ENCODE measurements at places on chromosomes 12 and 14.

GRCh38 chr14:22131749-22132476 is 457.1 kb downstream of the DAD1 start:
- no peak for DNase-seq

DNA sequence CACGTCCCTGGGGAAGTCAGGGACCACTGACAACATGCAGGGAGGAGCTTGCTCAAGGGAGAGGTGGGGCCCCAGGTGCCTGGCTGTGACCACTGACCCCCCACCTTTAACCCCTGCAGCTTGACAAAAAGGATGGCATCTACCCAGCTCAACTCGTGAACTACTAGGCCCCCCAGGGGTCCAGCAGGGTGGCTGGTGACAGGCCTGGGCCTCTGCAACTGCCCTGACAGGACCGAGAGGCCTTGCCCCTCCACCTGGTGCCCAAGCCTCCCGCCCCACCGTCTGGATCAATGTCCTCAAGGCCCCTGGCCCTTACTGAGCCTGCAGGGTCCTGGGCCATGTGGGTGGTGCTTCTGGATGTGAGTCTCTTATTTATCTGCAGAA is 26.3 kb downstream of the HIP1R start:
- no peak for DNase-seq

DNA sequence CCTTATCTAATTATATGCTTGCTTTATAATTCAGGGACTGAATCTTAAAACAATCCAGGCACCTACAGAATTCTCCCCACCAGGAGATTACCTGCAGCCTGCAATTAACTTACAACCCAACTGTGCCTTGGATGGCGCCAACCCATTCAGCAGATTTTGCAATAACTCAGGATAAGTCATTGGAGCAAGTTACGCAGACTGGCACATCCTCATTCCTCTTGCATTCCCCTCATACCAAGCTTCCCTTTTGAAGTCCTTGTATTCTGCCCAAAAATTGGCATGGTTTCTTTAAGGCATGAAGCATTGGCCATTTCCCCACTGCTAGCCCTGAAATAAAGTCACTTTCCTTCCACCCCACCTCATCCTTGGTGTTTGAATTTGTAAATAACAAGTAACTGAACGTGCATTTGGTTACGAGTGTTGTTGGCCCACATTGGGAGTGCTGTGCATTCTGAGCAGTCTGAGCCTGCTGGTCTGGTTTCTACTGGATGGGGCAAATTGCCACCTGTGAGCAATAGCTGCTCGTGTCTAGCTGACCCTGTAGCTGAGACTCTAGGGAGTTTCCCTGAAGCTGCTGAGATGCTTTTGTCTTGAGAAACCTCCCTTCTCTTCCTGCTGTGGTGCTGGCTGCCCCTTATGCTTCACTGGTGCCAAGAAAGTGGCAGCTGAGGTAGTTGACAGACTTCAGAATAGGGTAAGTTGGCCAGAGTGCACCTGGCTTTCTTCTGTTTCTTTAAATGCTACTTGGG is 99.2 kb upstream of the SCAF11 start:
- DNase-seq = no peak

- no peak for DNase-seq
Observed at GRCh38 chr12:94872671-94872970, 130.9 kb downstream of the NDUFA12 start.

- DNase-seq = no peak
Observed at GRCh38 chr14:59532419-59532818, 44.2 kb downstream of the CCDC175 start.

DNA sequence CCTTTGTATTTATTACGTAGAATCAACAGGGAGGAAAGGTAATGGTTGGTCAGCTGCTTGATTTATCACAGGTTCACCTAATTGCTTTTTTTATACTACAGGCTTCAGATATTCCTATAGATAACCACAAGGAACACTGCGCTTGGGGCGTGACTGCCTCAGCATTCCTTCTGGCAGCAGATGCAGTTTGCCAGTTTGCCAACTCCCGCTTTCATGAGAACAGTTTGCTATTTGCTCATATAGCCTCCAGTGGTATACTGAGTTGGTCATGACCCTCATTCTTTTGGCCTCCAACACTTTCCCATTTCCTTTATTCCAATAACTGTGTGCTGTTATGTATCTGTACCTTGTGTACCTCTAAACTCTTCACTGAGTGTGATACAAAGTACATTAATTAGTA is 38.6 kb upstream of the ACSM4 start:
- DNase-seq = no peak

DNA sequence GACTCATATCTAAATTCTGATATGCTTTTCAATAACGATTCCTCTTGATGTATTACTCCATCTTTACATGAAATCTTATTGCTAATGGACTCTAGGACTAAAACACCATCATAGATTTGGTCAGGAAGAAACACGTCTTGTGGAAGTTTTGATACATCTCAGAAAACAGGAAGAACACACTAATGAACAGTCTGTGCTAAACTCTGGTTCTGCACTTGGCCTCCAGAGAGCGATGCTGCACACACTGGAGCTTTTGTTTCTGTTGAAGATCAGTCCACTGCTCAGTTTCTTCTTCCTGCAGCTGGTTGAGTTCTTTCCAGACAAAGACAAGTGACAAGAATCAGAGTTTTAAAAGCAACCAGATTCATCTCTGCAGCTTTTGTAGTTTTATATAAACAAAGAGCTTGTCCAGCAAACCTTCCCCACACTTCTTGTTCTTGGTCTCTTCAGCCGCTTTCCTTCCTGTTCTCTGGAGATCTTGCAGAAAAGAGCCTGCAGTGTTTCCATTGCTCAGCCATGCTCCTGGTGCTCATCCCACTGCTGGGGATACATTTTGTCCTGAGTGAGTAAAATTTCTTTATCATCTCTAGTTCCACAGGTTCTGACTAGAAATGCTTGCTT is 229.1 kb upstream of the OR4E1 start:
- no peak for DNase-seq

GRCh38 chr12:69003991-69004390 is 71.0 kb upstream of the CPM start:
- no peak for DNase-seq

- no peak for DNase-seq
Observed at GRCh38 chr14:71713016-71713415, 219.2 kb upstream of the RGS6 start.

GRCh38 chr14:34099635-34100034 is 148.8 kb upstream of the EGLN3 start:
- no peak for DNase-seq

DNA sequence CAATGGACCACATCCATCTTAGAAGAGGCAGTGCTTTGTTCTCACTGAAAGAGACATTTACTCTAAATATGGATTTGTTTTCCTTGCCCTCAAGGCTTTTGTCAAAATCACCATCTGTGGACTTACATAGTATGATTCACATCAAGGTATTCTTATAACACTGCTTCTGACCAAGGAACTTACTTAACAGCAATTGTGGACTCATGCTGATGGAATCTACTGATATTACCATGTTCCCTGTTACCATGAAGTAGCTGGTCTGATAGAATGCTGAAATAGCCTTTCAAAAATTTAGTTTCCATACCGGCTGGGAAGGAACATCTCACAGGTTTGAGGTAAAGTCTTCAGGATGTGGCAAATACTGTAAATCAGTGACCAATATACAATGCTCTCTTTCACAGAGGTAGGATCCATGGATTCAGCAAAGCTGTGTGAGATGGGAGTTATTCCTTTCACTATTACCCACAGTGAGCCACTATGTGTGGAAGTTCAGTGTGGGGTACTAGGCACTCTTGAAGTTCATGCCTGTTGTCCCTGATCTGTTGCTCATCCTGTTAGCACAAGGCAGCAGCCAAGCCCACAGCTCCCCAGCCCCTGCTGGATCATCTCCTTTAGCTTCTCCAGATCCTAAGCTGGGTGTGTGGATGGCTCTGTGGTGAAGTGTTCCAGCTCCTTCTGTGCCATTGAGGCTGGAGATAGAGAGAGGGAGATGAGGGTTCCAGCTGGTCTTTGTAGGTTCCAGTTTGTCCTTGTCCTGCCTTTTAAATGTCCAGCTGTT is 126.4 kb downstream of the ATP23 start:
- DNase-seq = no peak

DNA sequence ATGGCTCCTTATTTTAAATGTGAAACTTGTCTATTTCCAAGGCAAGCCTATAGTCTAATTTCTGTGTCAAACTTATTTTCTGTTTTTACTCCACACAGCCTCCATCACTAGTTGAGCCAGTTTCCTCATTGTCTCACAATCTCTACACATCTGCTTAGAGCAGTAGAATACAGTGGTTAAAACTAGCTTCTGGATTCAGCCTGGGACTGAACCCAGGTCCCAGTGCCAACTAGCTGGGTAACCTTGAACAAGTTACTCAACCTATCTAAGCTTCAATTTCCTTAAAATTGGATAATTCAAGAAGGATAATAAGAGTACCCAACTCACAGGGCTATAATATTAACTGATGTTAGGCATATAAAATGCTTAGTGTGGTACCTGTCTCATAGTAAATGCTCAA is 304.7 kb upstream of the NPAS3 start:
- no peak for DNase-seq

GRCh38 chr12:55470088-55470829 is at the start of gene OR6C70:
Gene OR6C70 (minus strand): TSS chr12:55470138. CDS start chr12:55470138, 0 bp downstream.
- no peak for DNase-seq

GRCh38 chr12:67193704-67194103 is 75.5 kb upstream of the CAND1 start:
- DNase-seq = no peak

DNA sequence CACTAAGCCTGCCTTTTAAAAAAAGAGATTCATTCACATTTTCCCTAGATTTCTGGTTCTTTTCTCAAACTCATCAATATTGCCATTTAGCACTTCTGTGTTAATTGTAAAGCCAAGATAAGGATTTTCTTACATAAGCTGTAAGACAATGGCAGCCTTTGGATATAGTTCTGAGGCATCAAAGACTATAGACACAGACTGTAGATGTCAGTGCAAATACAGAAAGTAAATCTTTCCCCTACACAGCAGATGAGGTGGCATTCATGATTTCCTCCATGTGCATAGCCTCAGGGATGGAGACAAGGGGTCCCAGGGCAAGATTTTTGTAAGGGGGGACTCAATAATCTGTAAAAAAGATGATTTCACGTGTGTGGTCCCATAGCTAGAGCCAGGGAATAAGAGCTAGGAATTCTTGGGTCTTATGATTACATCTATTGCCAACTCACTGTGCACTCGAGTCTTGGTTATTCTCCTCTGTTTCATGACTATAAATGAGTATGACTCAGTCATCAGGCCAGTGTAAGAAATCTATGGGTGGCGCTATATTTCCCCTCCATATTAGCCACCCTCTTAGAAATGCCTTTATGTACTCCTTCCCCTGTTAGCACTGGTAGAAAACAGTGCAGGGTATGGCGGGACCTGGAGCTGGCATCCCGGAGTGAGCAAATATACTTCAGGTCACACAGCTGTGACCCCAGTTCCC is 207.5 kb downstream of the EXOC5 start:
- no peak for DNase-seq

DNA sequence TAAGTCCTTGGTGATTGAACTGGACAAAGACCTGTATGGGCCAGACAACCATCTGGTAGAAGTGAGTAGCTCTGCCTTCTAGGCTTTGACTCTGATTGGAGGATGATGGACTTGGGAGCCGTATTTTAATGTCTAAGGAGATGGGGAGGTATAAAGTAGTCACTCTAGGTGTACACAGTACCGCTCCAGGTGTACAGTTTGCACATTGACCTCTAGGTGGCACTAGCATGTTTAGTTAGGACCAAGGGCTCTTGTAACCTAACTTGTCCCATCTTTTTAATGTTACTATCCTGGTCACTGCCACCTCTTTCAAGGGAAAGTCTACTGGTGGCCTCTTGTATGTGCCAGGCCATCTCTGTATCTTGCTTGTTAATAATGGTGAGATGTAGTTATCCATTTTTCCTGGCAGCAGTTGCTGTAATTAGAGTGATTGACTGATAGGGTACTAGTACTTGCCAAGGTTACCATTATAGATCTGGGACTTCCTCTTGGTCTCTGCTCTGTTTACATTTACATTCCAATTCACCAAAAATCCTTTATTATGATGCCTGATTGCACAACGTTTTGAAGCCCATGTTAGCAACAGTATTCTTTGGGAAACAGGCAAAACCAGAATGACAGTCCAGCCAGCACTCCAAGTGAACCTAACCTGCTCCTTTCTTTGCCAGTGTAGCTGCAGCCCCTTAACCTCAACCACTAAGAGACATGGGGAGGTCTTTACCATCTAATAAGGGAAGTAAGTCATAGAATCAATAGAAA is 3.6 kb downstream of the SMARCD1 start:
- peak; percentile 71 for DNase-seq

- no peak for DNase-seq
Observed at GRCh38 chr12:119574255-119574654, 19.3 kb upstream of the TMEM233 start.

DNA sequence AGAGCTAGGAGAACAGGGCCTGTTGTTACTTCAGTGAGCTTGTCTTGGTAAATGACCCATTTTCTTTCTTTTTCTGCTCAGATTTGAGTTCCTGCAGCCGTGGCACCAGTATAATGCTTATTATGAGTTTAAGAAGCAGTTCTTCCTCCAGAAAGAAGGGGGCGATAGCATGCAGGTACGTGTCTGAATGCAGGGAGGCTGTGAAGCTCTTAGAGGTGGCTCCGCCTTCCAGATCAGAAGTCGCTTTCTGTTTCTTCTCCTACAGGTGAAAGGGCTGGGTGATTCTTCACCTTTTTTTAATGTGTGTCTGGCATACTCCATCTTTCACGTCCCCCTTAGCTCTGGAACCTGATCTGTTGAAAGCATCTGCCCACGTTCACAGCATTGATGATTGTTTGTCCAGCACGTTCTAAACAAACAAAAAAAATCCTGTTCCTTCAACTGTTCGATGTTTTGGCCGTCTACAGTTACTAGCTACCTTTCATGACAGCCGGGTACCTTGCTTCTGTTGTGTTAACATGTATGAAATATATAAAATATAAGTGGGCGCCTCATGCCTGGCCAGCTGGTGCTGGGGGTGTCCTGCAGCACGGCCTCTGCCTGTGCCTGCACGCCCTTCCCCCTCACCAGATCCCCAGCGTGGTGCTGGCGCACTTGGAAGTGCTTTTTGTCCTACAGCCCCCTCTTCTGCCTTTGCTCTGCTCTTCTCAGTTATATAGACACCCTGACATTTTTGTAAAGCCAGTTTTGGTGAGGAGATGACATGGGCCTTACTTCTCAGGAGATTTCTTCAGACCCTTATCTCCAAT is 44.6 kb downstream of the SFSWAP start:
- DNase-seq = peak; percentile 71

GRCh38 chr14:72630374-72630773 is 263.5 kb downstream of the DPF3 start:
- no peak for DNase-seq

- DNase-seq = no peak
Observed at GRCh38 chr12:69732088-69732487, 6.6 kb upstream of the RAB3IP start.

DNA sequence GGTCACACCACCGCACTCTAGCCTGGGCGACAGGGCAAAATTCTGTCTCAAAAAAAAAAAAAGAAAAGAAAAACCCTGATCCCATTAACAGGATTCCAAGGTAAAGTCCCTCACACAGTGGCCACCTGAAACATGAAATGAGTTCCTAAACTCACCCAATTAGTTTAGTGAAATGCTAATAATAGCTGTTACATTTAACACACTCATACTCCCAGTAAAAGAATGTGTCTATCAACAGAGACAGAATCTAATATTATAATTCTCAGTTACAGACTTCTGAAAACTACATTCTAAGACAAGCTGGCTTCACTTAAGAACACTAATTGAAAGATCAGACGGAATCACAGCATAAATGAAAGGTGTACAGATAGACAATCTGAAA is 44.2 kb downstream of the DUSP16 start:
- DNase-seq = no peak

GRCh38 chr12:59056966-59057365 is 136.7 kb upstream of the LRIG3 start:
- DNase-seq = no peak

Data from SK-N-DZ (cell line).